Activated T-helper 9 cell treated with anti-CD3 and anti-CD28 coated beads, Interleukin-2, amount 50 U/mL, for 16 hours (primary cell): ENCODE measurements at places on chromosomes 11 and 22.

DNA sequence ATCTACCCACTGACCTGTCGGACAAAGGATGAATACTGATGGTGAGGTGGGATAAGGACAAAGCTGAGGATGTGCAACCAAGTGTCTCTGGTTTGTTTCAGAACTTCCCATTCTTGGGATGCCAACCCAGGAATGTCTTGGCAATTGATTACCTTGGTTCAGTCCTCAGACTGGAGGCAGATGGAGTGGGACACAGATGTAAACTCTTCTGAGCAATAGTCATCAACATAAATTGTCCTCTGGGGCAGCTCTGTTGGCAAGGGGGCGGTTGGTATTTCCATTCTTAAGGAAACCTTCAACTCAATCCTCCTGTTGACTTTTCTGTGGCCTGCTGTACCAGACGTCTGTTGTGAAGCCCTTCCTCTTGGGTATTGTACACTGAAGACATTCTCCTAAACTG lies 6.8 kb downstream of the ABTB2 start:
- no peak for DNase-seq

- DNase-seq, result no peak
Observed at GRCh38 chr22:18058371-18059093, 19.3 kb upstream of the PEX26 start.

DNA sequence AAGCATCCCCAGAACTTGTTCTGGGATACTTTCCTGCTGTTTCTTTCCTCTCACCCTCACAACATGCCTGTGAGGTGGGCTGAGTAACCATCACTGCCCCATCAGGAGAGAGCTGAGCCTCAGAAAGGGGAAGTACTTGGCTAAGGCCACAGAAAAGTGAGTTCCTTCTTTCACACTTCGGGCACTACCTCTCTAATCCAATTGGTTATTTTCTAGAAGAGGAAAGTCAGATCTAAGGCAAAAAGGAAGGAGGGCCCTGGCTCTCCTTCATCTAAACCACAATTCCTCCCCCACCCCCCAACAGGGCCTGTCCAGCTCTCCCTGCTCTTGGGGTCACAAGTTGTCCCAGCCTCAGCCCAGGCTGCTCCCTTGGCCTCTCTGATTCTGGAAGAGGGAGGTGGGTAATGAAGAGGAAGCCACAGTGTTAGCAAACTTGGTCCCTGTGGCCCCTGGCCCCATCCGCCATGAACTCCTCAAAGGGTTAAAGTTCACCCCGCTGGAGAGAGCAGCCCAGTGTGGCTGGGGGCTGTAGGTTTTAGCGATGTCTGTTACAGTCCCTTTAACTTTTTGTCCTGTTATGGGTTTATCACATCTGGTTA lies 34.0 kb downstream of the SLC22A12 start:
- no peak for DNase-seq

DNA sequence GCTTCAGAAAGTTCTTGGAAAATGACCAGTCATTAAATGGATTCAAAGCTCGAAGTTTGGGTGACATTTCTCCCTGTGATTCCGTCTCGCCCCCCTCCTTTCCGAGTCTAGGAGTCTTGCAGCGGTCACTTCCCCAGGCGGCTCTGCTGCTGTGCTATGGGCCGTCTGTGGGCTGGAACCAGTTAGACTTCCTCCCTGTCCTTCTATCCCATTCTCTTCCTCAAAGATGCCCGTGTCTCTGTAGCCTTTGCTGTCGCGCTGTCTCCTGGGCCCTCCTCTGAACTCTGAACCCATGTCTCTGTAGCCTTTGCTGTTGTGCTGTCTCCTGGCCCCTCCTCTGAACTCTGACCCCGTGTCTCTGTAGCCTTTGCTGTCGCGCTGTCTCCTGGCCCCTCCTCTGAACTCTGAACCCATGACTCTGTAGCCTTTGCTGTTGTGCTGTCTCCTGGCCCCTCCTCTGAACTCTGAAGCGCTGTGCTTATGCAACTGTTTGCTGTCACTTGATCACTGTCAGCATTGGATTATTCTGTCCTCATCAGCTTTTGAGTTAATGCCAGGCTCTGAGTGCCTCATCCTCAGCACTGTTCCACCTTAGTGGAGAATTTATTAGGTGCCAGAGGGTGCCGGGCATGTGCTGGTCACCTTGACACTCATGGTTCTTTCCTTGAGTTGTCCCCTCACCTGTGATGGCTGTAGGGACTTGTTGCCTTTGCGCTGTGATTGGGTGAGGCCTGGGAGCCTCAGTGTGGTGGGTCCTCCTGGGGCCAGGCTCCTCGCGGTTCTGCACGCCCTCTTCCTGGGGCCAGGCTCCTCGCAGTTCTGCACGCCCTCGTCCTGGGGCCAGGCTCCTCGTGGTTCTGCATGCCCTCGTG lies 173.3 kb downstream of the TBC1D22A start:
- no peak for DNase-seq

- DNase-seq, result no peak
Observed at GRCh38 chr22:41315586-41315985, 14.3 kb downstream of the ZC3H7B start.

- no peak for DNase-seq
Observed at GRCh38 chr11:1807264-1807995, 27.4 kb upstream of the SYT8 start.

- no peak for DNase-seq
Observed at GRCh38 chr11:83350187-83350586, 64.0 kb upstream of the CCDC90B start.

GRCh38 chr11:2911785-2912391 lies 17.3 kb downstream of the PHLDA2 start:
- DNase-seq, result no peak

GRCh38 chr11:43269254-43269918 lies 42.4 kb upstream of the API5 start:
- no peak for DNase-seq

DNA sequence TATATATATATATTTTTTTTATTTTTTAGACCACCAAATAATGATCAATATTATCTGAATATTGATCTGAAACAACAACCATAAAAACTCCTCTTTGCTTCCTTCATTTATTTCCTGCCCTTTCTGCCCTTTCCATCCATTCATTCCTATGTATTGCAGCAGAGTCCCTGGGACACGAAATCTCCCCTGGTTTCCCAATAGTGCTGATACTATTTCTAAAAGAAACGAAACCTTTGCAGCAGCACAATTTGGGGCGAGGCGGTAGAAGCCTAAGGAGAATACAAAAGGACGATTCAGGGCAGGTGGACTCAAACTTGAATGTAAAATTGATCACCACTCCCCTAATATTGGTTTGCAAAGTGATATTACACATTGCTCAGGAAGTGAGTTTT lies 16.9 kb upstream of the AMOTL1 start:
- no peak for DNase-seq

- no peak for DNase-seq
Observed at GRCh38 chr11:42576318-42576717, 735.5 kb upstream of the API5 start.

GRCh38 chr11:1928891-1929541 lies 9.5 kb downstream of the TNNT3 start:
- no peak for DNase-seq
